Fibroblast of upper back skin (primary cell): ENCODE measurements at places on chromosomes 7 and 10.
A peak's percentile ranks its signal among the peaks of the same experiment; 100 is the strongest.

DNA sequence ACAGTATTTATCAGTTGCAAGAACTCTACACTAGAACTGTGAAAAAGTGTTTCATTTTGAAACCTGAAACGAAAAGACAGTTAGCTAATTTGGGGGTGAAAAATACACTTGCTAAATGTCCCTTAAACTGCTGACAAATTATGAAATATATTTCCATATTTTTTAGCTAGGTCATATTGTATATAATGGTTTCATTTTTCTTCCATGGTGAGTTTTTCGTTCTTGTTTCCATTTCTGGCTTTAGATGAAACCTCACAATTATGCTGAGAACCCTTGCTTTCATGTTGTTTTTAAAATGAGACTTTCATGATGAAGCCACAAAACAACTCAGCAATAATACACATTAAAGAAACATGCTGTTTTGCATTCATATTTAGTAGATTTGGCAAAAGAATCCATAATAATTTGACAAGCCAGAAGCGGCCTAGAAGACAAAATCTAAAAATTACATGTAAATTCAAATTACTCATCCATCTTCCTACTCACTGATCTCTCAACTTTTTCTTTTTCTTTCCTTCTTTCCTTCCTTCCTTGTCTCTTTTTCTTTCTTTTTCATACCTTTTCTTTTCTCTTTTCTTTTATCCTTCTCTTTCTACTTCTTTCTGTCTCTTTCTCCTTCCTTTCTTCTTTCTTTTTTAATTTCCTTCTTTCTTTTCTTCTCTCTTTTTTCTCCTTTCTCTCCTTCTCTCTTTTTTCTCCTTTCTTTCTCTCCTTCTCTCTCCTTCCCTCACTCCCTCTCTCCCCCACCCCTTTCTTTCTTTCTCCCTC is 46.5 kb upstream of the ITGB8 start:
- no peak for DNase-seq

DNA sequence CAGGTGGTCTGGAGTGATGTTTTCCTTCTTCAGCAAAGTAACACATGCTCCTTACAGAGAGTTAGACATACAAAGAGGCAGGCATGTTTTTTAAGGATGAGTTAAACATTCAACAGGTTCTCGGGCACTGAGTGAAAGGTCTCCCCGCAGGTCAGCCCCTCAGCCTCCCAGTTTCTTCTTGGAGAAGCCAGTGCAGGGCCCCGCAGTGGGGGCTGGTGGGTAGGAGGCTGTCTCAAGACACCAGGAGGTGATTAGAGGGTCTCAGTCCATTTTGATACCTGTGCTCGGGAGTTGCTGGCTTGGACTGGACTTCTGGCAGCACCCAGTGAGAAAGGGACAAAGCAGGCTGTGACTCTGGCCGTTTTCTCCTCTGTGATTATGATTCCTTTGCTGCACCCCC is 78.6 kb upstream of the ZNF479 start:
- DNase-seq, result no peak

GRCh38 chr7:73668886-73669230 is 1.2 kb downstream of the VPS37D start:
- DNase-seq, result no peak

- no peak for DNase-seq
These were observed 188.3 kb upstream of the NFE2L3 start for GRCh38 chr7:25963733-25964132.

DNA sequence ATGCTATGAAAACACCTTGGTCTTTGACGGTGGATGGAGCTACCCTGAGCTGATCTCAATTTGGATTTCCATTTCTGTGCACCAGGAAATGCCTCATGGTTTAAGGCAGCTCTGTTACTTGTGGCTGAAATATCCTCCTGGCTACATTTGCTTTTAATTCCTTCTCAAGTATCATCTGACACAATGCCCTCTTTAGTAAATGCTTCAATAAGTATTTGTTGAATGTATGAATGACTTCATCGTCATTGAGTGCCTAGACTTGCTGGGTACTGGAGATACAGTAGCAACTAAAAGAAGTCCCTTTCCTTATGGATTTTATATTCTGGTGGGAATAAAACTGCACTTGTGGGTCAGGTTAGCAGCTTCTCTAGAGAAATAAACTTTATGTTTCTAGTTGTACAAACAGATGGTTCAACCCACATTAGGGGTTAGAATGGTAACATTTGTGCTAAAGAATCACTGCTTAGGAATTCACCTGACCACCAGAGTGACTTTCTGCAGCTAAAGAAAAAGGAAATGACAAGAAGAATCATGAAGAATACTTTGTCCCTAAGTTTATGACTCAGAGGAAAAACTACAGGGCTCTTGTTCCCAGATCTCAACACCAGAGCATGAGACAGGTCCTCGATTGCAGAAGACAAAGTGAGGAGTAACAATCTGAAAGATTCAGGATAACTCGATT is 21.8 kb upstream of the SMNDC1 start:
- DNase-seq, result peak; percentile 82

DNA sequence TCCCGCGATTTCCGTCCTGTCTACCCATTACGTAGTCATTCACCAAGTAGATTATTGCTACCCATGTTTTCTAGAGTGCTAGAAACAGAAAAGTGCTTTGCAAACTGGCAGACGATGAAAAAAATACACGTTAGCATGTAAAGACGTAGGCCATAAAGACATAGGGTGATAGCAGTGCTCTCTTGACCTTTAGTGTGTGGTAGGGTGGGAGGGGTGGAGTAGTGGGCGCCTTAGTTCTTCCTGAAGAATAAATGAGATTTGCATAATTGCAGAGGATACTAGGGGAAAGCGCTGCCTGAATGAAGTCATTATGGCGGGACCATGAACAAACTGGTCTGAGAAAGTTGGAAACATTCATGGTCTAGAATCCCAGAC is 948 bp downstream of the ZNF485 start:
- DNase-seq, result no peak

- no peak for DNase-seq
These were observed 657.2 kb downstream of the INHBA start for GRCh38 chr7:41045556-41046123.

GRCh38 chr7:6130007-6130587 is 98.9 kb downstream of the ANKRD61 start:
- DNase-seq, result no peak

- no peak for DNase-seq
These were observed 126.2 kb upstream of the FEZF1 start for GRCh38 chr7:122430710-122431109.

GRCh38 chr7:123494193-123494796 is 40.1 kb downstream of the IQUB start:
- DNase-seq, result peak; percentile 27

DNA sequence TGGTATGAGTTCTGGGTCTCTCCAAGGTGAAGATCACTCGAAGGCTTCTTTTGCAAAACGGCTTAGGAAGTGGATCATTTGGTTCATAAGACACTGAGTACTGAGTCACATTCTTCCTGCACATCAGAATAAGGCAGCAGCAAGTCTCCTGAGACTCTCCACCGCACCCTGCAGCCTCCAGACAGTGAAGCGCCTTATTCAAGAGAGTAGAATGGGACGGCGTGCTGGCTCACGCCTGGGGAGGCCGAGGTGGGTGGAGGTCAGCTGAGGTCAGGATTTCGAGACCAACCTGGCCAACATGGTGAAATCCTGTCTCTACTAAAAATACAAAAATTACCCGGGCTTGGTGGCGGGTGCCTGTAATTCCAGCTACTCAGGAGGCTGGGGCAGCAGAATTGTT is 70.3 kb downstream of the C10orf143 start:
- no peak for DNase-seq

- peak; percentile 49 for DNase-seq
These were observed 400.9 kb downstream of the KCNMA1 start for GRCh38 chr10:77236700-77237099.

- no peak for DNase-seq
These were observed 16.2 kb downstream of the RPS24 start for GRCh38 chr10:78049851-78050250.

DNA sequence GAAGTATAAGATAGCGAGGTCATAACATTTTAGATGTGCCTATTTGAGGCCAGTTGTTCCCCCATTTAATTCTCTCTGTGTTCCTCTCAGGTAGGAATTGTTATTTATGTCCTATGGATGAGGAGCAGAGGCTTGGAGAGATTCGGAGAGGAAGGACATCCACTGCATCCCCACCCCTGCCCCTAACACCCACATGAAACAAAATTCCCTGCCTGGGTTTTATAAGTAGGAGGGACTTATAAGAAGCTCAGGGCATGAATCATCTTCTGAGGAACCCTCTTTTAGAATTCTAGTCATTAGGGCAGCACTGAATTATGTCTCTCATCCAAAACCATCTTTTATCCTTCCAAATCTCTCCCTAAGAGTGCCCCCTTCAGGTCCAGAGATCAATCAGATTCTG is 5.0 kb downstream of the CHAT start:
- DNase-seq, result no peak

DNA sequence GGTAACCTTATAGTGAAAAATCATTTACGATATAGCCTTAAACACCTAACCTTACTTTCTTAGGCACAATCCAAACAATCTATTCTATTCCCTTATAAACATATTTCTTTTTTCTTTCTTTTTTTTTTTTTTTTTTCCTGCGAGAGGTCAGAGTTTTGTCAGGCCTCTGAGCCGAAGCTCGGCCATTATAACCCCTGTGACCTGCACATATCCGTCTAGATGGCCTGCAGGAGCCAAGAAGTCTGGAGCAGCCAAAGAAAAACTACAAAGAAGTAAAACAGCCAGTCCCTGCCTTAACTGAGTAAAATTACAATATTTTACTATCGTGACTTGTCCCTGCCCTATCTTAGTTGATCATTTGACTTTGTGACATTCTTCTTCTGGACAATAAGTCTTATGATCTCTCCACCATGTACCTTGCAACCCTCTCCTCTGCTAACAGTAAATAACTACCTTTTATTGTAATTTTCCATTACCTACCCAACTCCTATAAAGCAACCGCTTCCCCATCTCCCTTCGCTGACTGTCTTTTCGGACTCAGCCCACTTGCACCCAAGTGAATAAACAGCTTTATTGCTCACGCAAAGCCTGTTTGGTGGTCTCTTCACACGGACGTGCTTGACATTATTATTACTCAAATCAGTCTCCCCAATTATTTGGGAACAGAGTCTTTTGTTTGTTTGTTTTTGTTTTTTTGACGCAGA is 64.5 kb downstream of the AOAH start:
- no peak for DNase-seq

- no peak for DNase-seq
These were observed 11.8 kb upstream of the ZMIZ2 start for GRCh38 chr7:44736896-44737295.

DNA sequence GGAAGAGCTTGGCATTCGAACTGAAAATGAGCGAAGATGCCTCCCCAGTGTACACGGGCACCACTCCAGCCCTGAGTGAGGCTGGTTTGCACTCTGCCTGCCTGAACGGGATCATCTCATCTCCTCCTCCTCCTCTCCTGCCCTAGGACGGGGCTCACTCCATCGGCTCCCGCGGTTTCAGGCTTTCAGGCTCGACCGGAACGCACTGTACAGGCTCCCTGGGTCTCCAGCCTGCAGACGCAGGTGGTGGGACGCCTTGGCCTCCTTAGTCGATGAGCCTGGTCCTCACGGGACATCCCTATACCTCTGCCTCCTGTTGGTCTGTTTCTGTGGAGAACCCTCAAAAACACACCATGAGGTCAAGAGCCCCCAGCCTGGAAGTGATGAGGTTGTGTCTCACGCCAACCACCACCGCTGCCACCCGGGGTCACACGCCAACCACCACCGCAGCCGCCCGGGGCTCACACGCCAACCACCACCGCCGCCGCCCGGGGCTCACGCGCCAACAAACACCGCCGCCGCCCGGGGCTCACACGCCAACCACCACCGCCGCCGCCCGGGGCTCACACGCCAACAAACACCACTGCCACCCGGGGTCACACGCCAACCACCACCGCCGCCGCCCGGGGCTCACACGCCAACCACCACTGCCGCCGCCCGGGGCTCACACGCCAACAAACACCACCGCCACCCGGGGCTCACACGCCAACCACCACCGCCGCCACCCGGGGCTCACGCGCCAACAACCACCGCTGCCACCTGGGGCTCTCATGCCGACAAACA is 56.3 kb downstream of the FOXL3 start:
- DNase-seq, result no peak

DNA sequence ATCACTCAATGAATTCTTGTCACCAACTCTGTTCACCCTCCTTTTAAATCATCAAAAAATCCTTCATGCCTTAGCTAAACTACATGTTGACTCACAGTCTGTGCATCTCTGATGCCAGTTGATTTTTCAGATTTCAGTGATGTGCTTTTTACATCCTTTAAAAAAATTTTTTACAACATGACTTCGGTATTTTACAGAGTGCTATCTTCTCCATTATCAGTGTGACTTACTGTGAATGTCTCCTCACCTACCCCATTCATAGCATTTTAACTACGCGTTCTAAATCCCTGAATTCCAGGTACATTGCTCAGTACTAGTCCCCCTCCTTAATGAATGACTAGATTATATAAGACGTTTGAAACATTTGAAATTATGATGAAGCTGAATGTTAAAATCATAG is 98.7 kb downstream of the DNAH11 start:
- no peak for DNase-seq

- no peak for DNase-seq
These were observed 335.8 kb downstream of the FRMD4A start for GRCh38 chr10:13994932-13995331.

DNA sequence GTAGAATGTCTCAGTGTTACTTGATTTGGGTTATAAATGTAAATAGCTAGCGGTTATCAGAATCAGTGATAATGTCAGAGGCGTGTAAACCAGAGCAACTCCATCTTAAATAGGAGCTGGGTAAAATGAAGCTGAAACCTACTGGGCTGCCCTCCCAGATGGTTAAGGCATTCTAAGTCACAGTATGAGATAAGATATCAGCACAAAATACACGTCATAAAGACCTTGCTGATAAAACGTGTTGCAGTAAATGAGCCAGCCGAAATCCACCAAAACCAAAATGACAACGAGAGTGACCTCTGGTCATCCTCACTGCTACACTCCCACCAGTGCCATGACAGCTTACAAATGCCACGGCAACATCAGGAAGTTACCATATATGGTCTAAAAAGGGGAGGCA is 172.3 kb downstream of the CHRM2 start:
- no peak for DNase-seq

DNA sequence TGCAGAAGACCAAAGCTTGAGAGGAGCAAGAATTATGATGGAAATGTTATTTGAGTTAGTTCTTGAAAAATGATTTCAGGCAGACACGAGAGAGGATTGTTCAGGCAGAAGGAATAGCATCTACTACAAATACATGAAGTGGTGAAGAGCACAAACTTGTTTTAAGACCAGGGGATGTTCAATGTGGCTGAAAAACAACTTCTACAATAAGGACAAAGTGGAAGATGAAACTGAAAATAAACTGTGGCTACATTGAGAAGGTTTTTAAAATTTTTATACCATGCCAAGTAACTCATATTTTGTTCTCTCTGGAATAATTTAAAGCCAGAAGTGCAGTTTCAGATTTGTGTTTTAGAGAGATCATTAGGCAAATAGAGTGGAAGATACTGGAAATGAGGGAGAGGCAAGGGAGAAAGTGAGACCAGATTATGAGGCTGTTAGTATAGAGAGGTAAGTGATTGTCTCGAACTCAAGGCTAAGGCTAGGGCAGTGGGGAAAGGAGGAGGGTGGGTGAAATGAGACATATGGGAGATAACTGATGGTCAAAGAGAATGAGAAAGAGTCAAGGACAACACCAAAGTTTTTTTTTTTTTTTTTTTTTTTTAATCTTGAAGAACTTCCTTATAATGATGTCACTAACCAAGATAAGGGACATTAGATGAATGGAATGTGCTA is 115.4 kb downstream of the MDFIC start:
- no peak for DNase-seq
